A673 (cell line): ENCODE measurements at places on chromosomes 6 and 20.

DNA sequence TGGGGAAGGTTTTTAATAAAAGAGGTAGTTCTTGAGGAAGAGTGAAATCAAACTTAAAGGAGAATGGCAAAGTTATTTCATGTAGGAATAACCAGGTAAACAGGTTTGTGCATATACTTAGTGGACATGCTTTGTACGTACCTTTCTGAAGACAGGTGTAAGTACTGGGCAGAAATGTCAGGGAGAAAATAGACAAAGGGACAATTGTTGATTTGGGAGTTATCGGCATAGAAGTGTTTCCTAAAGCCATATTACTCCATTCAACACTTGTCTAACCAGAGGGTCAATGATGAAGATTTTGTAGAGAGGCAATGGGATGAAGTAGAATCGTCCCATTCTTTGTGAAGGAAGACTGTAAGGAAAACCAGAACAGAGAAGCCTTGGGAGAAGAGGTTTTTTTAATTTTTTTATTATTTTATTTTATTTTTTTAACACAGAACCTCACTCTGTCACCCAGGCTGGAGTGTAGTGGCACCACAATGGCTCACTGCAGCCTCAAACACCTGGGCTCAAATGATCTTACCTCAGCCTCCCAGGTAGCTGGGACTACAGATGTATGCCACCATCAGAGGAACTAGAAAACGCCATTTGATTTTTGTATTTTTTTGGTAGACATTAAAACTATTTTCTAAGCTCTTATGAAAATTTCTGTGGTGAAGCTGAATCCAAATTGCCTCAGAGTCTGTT lies 18.0 kb downstream of the SMAP1 start:
- no peak for DNase-seq

- no peak for DNase-seq
These were observed 164.8 kb downstream of the BACH2 start for GRCh38 chr6:90131614-90132423.

- DNase-seq, result no peak
These were observed 305.5 kb downstream of the FOXC1 start for GRCh38 chr6:1915226-1915625.

DNA sequence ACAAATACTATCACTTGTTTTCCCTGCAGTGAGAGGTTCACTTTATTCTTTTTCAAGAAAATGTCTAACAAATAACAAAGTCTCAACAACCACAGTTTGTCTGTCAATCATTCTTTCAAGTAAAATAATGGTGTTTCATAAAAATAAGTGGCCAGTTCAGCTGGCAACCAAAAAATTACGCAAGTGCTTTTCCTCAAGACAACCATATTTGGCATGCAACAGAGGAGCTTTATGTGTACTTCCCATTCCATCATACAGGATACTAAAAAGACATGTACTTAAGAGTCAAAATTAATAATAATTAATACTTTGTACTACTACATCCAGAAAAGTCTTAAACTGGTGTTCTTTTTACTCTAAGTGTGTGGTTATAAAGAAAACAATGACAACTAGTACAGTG lies 34.6 kb downstream of the ATG5 start:
- no peak for DNase-seq

GRCh38 chr20:49636447-49636846 lies 68.5 kb upstream of the PTGIS start:
- DNase-seq, result no peak

GRCh38 chr6:36777801-36778200 lies 61.4 kb downstream of the CPNE5 start:
- DNase-seq, result no peak

GRCh38 chr20:41140226-41141133 lies 3.1 kb downstream of the PLCG1 start:
- DNase-seq, result no peak
